ENCODE measurements at places on chromosomes 16 and 17.

GRCh38 chr16:7227229-7227721 is 105.4 kb upstream of the RBFOX1 start:
- no peak for DNase-seq

- no peak for DNase-seq
Measured at GRCh38 chr17:7589891-7590691, at the start of gene SOX15. TSS of gene SOX15 (minus strand) at chr17:7590094. CDS start at chr17:7589676, 418 bp downstream.

- DNase-seq = no peak
Measured at GRCh38 chr16:67212766-67213165, 13.8 kb downstream of the ELMO3 start.

GRCh38 chr16:76268824-76269223 is 8.4 kb upstream of the CNTNAP4 start:
- DNase-seq = no peak

GRCh38 chr17:14575471-14575953 is 274.6 kb downstream of the HS3ST3B1 start:
- DNase-seq = no peak

DNA sequence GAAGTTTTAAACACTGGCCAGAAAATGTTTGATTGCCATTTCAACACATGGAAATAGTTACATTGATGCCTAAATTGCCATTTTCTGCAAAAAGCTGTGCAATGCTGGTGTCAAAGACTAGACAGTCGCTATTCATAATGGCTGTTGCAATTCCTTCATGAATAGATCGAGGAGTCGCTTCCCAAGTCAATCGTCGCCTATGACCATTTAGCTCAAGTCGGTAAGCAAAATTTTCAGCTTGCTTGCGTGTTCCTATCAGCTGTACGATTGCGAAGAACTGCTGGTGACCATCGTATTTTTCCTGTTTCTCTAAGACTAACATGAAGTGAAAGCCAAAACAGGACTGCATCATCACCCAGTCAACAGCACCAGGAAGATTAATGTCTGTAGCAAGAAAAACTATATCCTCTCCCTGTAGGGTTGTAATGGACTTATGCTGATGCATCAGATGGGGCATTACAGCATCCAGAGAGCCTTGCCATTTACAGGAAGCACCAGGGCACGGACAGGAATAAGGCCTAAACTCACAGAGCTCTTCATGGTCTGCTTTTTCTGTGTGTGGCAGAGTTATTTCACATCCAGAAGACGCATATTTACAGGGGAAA is 23.6 kb downstream of the SIAH1 start:
- DNase-seq = no peak
